ENCODE measurements at places on chromosomes 6 and 20.
A peak's percentile ranks its signal among the peaks of the same experiment; 100 is the strongest.

DNA sequence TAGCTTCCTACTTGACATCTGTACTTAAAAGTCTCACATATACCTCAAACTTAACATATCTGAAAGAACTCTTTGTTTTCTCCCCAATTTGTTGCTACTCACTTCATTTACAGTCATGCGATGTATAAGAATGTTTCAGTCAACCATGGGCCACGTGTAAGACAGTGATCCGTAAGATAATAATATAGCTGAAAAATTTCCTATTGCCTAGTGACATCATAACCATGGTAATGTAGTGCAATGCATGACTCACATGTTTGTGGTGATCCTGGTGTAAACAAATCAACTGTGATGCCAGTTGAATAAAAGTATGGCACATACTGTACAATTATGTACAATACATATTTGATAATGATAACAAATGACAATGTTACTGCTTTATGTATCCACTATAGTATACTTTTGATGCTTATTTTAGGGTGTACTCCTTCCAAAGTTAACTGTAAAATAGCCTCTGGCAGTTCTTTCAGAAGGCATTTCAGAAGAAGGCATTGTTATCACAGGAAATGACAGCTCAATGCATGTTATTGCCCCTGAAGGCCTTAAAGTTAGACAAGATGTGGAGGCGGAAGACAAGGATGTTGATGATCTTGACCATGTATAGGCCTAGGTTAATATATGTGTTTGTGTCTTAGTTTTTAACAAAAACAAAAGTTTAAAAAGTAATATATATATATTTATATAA lies 579.0 kb downstream of the EPHA7 start:
- no peak for DNase-seq

DNA sequence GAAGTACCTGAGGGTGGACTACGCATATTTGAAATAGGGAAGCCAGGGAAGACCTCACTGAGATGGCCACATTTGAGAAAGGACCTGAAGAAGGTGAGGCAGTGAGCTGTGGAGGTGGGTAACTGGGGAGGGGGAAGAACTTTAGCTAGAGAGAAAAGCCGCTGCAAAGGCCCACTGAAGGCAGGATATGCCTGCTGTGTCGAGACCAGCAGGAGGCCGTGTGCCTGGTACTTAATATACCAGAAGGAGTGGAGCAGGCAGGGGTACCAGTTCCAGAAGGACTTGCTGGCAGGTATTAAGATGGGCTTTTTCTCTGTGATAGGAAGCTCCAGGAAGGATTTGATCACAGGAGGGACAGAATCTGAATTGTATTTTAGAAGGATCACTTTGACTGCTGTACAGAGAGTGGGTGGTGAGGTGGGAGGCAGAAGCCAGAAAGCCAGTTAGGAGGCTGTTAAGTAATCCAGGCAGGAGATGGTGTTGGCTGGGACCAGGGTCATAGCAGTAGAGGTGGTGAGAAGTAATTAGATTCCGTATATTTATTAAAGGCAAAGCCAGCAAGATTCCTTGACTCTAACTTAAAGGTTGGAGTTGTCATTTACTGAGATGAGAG lies 54.2 kb upstream of the FANCE start:
- DNase-seq = no peak

GRCh38 chr6:64146094-64146493 lies 510.5 kb downstream of the PHF3 start:
- DNase-seq = no peak

DNA sequence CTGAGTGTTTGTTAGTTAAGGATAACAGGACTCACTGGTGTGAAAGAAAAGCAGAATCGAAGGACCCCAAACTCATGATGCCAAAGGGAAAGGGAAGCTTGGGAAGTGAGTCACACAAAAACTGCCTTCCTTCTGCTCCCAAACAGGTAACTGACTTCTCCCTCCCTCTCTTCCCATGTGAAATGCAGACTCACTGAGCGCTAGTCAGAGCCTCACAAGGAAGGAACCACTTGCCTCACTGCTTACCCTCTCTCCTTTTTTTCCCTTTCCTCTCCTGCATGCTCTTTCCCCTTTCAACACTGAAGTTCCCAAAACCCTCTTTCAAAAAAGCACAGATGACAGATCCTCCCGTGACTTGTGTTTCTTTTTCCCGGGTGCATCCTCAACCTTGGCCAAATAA lies 56.4 kb downstream of the LYRM4 start:
- no peak for DNase-seq

DNA sequence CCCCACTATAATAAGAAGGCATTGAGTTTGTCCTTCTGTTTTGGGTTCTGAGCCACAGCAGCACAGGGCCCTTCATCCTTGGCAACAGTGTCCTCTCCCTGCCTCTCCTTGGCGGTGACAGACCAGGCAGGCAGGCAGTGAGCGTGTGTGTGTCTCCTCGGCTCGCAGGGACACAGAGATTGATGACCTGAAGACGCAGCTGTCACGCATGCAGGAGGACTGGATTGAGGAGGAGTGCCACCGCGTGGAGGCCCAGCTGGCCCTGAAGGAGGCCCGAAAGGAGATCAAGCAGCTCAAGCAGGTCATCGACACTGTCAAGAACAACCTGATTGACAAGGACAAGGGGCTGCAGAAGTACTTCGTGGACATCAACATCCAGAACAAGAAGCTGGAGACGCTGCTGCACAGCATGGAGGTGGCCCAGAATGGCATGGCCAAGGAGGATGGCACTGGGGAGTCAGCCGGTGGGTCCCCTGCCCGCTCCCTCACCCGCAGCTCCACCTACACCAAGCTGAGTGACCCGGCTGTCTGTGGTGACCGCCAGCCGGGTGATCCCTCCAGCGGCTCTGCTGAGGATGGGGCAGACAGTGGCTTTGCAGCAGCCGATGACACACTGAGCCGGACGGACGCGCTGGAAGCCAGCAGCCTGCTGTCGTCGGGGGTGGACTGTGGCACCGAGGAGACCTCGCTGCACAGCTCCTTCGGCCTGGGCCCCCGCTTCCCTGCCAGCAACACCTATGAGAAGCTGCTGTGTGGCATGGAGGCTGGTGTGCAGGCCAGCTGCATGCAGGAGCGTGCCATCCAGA lies 24.0 kb downstream of the SDCBP2 start:
- no peak for DNase-seq

DNA sequence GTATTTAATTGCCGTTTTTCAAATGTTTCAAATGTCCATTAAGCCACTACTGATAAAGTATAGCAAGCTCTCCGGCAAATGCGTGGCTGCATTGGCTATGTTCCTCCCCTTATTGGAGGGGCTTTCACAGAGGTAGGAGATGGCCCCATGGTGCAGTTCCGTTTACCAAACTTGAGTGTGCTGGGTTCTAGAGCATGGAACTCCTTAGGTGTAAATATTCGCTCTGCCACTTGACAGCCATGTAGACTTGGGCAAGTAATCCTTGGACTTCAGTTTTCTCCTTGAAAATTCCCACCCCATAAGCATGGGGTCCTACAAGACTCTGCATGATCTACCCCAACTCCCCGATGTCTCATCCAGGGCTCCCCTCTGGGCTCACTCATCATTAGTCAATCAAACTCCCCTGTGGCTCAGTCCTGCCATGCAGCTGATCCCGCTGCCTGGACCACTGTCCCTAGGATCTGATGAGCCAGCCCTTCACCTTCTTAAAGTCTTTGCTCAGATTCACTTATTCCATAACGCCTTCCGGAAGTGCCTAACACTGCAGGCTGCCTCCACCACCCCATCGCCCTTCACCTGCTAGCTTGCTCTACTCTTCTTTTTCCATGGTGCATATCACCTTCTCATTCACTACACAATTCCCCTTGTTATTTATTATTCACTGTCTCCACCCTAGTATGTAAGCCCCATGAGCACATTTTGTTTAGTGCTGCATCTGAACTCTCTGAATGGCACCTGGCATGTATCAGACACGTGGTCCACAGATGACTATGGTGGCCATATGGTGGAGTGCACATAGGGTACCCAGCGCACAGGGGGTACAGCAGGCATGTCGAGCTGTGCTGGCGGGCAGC lies 18.8 kb downstream of the PRR18 start:
- DNase-seq = no peak

DNA sequence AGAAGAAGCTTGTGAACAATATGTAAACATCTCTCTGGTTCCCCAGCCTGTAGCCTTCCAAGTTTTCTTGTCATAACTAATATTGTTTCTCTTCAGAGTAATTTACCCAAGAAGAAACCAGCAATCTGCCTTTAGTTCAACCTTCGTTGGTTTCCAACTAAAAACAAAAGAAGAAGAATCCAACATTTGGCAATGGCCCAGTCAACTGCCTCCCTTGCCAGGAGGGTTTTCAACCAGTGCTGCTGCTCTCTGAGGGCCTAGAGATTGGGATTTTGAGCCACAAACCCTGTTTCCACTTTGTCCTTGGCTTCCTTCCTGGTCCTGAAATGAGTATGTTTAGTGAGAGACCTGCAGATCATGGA lies 395.8 kb upstream of the CNR1 start:
- DNase-seq = no peak

DNA sequence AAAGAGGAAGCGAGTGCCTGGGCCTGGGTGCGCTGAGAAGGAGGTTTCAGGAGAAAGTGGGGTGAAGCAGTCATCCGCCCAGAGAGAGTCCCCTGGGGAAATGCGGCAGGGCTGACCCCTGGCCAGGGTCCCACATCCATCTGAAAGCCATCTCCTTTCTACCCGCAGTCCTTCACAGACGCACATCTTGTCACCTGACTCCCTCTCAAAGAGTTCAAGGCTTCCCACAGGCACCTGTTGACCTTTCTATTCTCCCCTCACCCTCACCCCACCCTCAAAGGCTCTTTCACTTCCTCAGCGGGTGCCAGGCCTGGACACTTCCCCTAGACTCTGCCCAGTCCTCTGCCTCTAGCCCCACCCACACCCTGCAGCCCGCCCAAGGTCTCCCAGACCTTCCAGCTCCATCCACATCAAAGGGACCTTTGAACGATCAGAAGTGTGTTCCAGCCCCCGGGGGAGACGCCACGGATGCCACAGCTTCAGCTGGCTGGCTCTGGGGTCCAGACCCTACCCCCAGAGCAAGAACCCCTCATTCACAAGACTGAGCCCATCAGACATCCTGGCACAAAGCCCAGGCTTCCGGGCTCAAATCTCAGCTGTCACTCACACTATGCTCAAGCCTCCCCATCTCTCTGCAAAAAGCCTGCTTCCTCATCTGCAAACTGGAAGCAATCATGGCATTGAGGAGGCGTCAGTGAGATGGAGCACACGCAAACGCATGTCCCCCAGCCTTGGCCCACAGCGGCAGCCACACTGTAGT lies 2.1 kb downstream of the CTSZ start:
- no peak for DNase-seq

GRCh38 chr6:35500782-35501181 lies 3.9 kb upstream of the TEAD3 start:
- DNase-seq = no peak

DNA sequence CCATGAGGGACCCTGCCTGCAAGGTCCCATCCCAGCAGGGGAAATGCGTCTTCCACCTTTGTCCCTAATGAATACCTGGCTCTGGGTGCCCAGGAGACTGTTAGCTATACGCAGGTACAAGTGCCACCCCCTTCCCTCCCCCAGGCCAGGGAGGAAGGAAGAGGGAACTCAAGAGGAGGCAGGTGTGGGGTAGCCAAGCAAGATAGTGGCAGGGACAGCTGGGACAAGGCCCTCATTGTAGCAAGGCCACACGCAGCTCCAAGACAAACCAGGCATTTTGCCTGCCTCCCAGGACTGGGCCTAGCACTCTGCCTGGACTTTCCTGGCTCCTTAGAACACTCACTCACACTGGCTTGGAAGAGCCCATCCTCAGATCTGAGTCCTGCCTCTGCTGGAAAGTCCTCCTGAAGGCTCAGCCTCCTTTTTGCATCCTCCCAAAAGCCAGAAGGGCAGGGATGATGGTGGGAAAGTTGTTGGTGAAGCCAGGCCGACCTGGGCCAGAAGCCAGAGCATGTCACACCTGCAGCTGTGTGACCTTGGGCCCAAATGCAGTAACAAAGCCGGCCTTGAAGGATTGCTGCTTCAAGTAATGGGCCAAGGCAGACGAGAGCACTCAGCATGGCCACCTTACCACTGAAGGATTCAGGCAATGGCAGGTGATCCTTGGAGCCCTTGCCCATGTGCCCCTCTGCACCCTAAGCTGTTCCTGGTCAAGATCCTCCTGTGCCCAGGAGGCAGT lies 27.7 kb downstream of the SNPH start:
- no peak for DNase-seq

DNA sequence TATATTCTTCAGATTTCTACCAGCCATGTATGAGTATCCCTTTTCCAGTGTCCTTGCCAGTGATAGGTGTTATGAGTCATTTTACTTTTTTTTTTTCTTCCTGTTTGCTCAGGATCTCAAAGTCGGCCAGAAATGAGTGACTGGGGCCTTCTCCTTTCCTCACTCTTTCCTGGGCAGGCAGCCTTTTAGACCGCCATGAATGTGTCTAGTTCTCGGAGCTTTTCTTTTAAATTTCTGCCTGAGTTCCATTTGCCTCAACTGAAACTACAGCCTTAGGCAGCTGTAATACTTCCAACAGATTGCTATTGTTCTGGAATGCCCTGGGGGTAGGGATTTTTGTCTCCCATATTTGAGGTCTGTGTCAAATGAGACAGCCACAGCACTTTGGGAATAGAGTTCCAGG lies 83.7 kb downstream of the STXBP5 start:
- peak; percentile 11 for DNase-seq

DNA sequence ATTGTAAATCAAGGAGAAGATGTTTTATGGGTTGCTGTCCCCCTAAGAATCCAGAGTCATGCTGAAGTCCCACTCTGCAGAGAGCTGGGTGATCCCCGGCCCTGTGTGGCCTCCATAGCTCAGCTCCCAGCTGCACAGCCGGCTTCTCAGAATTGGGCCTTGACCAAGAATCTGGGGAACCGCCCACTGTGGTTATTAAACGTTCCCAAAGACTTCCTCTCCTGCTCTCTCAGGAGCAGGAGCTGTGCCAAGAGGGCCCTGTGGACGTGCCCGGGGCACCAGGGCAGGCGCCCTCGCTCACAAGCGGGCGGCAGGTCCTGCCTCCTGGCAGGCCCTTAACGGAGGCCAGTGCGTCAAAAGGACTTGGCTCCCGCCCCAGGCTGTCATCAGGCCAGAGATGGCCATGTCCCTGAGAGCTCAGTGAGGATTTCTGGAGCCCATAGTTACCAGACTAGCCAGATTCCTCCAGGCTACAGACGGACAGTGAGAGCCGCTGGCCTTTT lies 30.4 kb downstream of the ZC3H12D start:
- peak; percentile 68 for DNase-seq

DNA sequence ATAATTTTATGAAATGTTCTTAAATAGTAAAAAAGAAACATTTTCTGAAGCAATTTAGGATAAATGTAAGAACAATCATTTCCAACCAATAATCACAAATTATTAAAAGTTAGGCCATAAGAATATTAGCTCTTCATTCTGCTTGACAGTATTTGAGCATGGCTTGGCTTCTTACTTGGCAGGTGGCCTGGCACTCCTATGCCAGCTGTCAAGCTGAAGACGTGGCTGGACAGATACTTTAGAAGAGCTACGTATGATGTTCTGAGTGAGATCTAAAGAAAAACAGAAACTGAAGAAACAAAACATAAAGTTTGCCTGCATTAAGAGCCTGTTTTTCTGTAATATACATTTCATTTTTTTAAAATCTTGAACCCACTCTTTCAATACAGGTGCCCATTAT lies 438.9 kb downstream of the GRIK2 start:
- no peak for DNase-seq
